ENCODE measurements at places on chromosomes 1 and 21. TPM values are rescaled to one million over a fixed set of nuclear protein-coding genes. Genes with fewer than 3 reads are reported as not detected.

GREM2 gene
- 0.51 TPM for total RNA-seq

LCE2A gene
- total RNA-seq, result not detected

NUDT4B gene
- total RNA-seq, result 0.70 TPM

HPCA gene
- 0.53 TPM for total RNA-seq

DNA sequence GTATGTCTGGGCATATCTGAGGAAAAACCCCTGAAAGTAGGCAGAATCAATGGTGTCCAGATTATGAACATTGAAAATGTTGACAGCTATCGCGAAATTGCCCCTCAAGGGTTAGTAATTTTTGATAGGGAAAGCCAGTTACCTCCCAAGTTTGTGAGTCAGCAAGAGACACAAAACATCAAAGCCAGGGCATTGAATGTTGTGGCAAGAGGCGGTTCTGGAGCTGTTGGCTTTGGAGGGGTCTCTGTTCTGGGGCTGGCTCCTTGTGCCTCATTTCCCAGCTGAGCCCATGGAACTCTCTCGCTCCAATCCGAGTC is 10.6 kb upstream of the S100A11 start:
- DNase-seq, result no peak

- no peak for DNase-seq
Observed at GRCh38 chr1:191498318-191498717, 659.9 kb upstream of the RGS18 start.

- no peak for DNase-seq
Observed at GRCh38 chr1:196306421-196306820, 301.8 kb downstream of the KCNT2 start.

DNA sequence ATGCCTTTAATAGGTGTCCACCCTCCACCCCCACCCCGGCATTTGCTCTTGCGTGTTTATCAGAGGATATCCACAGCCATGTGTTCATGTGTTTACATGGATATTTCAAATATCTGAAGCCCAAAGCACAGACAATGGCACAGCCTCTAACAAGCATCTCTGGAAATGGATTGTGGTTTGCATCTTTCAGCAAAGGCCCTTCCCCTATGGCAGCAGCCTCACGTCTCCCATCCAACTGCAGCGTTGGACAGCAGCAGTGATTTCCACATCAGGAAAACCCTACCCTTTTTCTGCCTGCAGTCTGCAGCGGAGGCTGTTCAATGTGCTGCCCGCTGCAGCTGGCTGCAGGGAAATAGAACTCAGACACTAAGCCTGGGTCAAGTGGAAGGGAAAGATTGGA is 1.6 kb downstream of the RASSF5 start:
- no peak for DNase-seq

DNA sequence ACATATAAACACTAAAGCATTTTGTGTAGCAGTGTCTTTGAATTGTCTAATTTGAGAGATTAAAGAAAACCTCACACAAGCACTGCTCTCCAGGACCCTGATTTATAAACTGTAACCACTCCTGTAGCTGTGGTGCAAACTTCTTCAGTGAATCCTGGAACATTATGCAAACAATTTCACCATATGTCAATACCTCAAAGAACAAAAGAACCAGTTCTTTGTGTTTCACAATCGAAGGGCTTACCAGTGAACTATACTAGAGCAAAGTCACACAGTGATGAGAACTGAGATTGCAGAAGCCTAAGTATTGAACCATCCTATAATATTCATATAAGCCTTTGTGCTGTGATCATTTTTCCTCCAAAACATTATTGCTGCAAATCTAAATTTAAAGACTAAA is 21.5 kb downstream of the DPH5 start:
- no peak for DNase-seq

DNA sequence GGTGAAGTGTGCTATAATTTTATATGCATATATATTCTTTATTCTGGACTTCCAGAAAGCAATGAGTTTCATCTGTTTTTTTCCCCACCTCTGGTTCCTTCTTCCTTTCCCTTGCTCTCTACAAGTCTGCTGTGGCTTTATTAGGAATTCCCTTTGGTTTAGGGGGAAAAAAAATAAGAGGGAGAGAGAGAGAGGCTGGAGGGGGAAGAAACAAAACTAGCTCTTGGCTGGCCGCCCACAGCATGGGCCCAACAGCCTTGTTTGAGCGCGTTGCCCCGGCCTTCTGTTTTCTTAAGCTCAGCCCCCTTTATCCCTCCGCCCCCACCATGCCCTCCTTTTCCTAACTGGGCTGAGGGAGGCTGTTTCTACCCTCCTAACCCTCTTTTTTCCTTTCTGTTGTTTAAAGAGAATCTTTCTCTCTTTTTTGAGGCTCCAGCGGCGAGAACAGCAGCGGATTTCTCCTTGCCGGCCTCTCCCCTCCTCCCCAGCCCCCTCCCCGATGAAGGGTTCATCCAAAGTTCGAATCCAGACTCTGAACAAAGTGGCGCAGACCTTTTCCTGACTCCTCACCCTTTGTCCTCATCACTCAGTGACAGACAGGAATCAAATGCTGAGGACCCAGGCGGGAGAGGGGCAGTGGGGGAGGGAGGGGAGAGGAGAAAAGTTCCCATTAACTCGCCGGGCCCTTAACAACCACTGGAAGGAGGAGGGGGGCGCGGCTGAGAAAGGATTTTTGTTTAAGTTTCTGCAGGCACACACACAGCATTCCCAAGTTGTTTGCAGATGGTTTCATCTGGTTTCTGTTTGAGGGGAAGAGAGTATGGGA is 29.7 kb downstream of the PBX1 start:
- peak; percentile 91 for DNase-seq
